ENCODE measurements at places on chromosomes 12 and 14.
A peak's percentile ranks its signal among the peaks of the same experiment; 100 is the strongest.

DNA sequence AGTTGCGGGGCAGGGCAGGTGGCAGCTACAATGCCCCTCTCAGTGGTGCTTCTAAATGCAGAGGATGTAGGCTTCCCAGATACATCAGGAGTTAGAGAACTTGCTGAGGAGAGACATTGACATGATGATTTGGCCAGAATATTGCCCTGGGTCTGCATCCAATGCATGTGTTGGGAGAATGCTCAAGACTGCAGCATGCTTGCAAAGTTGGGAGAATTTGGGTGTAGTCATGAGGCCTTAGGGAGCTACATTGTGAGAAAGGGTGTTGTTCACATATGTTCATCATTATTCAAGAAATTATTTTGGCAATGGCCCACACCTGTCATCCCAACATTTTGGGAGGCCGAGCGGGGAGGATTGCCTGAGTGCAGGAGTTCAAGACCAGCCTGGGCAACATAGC is 149.9 kb downstream of the SAMD4A start:
- DNase-seq: no peak

GRCh38 chr12:1047898-1048660 is 57.1 kb downstream of the ERC1 start:
- peak; percentile 38 for DNase-seq

DNA sequence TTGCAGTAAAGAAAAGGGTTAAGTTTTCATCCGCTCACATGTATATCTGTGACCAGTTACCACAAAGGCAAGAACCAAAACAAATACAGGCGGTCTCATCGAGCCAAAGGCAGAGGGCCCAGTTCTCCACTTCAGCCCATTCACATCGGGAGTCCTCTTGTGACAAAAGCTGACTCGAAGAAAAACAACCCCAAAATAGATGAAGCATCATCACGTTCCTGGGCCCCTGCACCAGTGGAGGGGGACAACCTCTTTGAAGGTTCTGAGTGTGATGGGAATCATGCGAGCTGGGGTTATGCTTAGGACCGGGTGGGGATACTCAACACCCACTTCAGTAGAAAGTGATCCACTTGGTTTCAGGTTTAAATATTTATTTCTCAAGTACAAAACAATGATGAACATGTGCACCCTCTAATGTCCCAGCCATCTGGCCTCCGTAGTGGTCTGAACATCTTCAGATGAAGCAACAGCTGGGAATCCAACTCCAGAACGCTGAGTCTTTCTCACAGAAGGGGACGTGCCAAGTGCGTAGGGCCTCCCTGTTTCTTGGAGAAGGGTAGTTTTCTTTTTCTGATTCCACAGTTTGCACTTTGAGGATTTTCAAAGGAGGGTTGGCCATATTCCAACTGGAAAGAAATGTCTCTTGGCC is 8.4 kb downstream of the GSC start:
- DNase-seq: no peak

DNA sequence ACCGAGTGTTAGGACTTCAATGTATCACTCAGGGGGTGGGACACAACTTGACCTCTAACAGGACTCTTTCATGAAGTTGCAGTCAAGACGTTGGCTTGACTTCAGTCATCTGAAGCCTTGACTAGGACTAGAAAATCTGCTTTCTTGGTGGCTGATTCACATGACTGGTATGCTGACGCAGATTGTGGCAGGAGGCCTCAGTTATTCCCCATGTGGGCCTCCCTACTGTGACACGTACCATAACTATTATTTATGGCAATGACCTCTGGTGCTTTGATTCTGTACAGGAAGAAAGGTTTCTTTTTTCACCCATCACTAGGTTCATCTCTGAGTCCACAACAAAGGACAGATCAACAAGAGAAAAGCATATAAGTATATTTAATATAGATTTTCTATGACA is 270.4 kb downstream of the NEDD1 start:
- DNase-seq: no peak

- DNase-seq: no peak
Measured at GRCh38 chr14:73747379-73748211, 33.4 kb upstream of the PNMA1 start.

DNA sequence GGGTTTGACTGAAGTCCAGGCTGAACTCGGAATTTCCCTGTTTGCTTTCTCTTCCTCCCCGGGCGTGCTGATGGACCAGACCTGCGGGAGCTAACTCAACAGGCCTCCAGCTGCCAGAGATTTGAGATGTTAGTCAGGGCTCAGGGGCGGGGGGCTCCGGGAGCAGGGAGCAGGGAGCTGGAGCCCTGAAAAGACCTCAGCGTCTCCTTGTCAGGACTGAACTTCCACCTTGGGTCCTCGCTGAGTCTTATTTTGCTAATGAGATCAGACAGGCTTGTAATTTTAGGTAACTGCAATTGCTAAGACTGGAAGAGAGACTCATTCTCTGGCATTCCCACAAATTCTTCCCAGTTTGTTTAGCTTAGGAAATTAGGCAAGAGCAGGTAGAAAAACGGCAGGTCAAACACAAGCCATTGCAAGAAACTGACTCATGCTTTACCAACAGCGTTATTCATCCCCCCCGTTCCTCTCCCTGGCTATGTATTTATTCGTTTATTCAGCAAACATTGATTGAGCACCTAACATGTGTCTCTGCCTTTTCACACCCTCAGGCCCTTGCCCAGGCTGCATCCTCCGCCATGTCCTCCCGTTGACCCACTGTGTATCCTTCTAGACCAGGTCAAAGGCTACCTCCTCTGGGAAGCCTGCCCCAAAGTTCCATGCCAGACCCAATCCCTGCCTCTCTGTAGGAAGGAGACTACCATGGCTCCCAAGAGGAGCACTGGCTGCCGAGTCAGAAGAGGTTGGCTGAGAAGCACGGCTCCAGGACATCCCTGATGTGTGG is 80.4 kb upstream of the DIO3 start:
- no peak for DNase-seq

- peak; percentile 57 for DNase-seq
Measured at GRCh38 chr14:52015411-52016030, 26.2 kb downstream of the RTRAF start.

GRCh38 chr14:84535976-84536375 is 994.0 kb upstream of the FLRT2 start:
- DNase-seq: no peak

- DNase-seq: no peak
Measured at GRCh38 chr14:99781091-99781490, 12.1 kb upstream of the EML1 start.

DNA sequence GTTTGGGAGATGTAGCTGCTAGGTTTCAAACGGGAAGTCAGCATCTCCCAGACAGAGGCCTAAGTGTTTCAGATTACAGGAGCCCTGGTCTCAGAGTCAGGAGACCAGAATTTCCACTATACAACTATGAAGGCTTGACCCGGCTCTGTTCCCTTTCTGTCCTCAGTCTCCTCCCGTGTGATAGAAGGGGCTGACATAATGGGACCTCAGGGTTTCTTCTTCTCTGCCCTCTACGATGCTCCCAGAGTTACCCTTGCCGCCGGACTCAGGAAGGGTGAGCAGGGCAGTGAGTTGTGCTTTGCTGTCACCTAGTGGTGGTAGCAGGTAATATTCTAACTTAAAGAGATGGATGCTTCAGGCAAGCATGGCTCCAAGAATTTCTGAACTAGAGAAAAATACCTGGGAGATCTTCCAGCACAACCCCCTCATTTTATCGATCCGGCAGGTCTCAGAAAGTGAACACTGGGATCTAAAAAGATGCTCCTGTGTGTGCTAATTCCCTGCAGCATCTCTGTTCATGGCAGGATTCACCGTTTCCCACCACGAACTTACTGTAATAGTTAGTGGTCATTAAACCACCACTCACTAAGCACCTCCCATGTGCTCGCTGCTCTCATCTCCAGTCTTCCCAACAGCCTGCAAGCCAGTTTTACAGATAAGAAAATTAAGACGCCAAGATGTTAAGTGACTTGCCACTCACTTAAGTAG is 84.4 kb downstream of the VWF start:
- DNase-seq: peak; percentile 65

DNA sequence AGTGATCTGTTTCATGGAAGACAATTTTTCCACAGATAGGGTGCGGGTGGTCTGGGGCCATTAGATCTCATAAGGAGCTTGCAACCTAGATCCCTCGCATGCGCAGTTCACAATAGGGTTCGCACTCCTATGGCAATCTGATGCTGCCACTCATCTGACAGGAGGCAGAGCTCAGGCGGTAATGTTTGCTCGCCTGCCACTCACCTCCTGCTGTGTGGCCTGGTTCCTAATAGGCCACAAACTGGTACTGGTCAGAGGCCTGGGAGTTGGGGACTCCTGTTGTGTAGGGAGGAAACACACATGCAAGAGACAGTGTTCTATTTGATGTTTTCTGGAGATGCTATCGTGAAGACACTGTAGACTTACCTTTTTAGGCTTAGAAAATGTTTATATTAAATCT is 77.0 kb upstream of the FGD4 start:
- DNase-seq: no peak

DNA sequence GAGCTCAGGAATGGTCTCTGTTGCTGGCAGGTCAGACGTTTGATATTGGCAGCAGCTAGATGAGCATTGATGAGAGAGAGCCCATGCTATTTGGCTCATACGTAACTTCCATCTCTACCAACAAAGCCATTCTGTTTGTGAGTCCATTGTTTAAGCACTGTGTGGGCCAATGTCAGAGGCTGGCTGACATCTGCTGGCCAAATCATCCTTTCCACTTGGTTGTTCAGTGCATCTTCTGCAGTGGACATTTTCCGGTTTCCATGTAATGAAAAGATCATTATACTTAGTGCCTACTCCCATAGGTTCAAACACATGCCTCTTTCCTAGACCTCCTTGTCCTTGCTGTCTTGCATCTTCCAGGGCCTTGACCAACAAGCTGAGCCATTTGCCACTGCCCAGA is 59.2 kb downstream of the IFT81 start:
- DNase-seq: no peak

GRCh38 chr12:123421314-123421713 is 15.2 kb downstream of the RILPL2 start:
- no peak for DNase-seq

DNA sequence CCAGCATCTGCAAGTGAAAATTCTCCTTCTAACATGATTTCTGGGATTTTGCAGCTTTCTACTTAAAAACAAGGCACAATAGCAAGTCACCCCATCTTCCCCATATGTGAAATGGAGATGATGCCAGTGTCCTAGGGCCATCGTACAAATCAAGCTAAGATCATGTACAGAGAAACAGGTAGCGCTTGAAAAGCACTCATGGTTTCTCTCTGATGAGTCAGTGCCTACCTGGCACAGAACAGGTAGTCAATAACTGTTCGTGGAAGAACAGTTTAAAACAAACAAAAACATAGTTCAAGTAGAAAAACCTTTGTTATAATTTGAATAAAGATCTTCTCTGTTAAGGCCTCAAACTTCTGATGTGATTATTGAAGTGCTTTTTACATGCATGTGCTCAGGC is 46.9 kb downstream of the RAD52 start:
- DNase-seq: no peak

GRCh38 chr12:51955702-51956101 is 4.2 kb downstream of the ACVR1B start:
- DNase-seq: no peak

- no peak for DNase-seq
Measured at GRCh38 chr12:50188875-50189575, 21.9 kb upstream of the CERS5 start.

DNA sequence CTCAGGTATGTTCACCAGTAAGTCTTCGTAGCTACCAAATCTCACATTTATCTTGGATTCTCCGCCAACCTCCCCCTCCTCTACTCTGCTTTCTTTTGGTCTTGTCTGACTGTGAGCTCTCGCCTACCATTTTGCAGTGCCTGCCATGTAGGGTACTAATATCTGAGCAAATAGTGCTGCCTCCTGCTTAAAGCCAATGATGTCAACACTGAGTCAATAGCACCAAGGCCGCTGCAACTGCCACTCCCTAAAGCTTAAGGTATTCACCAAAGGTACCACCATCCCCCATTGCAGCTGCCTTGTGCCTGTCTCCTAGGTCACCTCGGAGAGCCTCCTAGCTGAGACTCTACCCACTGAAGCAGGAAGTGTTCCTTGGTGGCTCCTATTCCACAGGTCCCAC is 114.8 kb upstream of the FUT8 start:
- DNase-seq: no peak

DNA sequence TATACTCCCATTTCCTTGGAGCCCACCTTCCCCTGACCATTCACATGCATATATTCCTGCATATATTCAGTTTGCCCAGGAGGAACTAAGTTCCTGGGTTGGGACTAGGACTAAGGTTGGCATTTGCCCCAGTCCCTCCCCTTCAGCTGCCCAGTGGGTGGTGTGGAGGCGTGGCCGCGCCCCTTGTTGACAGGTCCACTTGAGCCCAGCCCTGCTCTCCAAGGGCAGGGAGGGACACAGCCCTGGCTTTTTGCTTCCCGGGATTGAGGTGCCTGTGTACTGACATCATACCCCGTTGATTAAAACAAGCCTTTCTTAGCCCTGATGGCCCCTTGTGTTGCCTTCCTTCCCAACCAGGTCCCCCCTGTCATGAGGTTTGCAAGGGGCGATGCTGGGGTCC is 7.3 kb downstream of the ERBB3 start:
- no peak for DNase-seq

DNA sequence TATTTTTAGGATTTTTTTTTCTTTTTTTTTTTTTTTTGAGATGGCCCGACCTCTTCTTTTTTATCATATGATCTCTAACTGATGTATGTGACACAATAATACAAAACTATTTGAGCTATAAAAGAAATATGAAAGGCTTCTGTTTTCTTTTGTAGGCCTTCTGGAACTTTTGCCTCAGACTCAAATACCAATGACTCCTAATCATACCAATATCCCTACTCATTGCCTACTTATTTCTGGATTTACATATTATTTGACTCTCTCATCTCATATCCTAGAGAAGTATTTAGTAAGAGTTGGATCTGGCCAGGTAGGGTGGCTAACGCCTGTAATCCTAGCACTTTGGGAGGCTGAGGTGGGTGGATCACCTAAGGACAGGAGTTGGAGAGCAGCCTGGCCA is 12.7 kb upstream of the WDR89 start:
- no peak for DNase-seq

GRCh38 chr12:108833355-108833733 is 24.0 kb downstream of the SSH1 start:
- DNase-seq: no peak

- no peak for DNase-seq
Measured at GRCh38 chr12:124726596-124727263, 136.9 kb downstream of the SCARB1 start.

DNA sequence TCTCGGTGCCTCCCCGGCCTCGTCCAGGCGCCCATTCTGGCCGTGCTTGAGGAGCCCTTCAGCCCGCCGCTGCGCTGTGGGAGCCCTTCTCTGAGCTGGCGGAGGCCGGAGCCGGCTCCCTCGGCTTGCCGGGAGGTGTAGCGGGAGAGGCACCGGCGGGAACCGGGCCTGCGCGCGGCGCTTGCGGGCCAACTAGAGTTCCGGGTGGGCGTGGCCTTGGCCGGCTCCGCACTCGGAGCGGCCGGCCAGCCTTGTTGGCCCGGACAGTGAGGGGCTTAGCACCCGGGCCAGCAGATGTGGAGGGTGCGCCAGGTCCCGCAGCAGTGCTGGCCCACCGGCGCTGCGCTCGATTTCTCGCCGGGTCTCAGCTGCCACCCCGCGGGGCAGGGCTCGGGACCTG is 168.7 kb upstream of the RPL10L start:
- DNase-seq: no peak

All from WERI-Rb-1 (cell line).